ENCODE measurements at places on chromosomes 6 and 20.
A peak's percentile ranks its signal among the peaks of the same experiment; 100 is the strongest.

DNA sequence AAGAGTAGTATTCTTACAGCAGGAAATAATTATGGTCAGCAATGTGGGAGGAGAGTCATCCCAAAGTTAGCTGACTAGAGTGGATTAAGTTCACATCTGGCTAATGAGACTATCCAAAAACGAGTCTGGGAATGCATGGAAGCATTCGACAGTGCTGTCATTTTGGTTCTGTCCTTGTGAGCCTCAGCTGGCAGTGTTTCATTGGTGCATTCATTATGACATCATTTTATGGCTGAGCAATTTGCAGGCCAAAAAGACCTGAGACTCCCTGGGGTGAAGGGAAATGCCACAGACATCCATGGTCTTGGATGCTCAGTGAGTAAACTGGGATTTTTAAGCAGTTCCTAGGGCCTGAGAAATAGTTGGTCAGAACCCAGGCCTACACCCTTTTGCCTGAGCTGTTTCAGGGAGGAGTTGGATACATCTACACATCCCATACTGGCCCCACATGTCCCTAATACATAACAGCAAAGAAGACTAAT lies 196.4 kb upstream of the CCN2 start:
- DNase-seq: no peak

DNA sequence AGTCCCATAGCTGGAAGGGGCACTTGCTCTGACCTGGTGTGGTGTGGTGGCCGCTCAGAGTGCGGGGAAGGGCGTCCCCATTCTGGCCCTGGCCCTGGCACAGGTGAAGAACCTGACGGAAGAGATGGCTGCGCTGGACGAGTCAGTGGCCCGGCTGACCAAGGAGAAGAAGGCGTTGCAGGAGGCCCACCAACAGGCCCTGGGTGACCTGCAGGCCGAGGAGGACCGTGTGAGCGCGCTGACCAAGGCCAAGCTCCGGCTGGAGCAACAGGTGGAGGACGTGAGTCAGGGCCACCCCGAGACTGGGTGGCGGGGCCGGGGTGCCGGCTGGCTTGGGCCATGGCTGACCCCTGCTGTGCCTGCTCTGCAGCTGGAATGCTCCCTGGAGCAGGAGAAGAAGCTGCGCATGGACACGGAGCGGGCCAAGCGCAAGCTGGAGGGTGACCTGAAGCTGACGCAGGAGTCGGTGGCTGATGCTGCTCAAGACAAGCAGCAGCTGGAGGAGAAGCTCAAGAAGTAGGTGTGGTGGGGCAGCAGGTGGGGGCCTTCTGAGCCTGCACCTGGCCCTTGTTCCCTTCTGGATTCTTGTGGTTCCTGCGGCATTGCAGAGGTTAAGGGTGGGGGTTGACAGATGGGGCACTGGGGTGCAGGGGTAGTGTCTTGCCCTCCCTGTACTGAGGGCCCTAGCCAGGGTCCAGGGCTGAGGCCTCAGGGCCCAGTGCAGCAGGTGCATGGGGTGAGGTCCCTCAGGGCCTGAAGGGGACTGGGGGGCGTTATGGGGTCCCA lies 40.8 kb downstream of the MYH7B start:
- DNase-seq: no peak

- DNase-seq: no peak
These were observed 183.5 kb downstream of the GMDS start for GRCh38 chr6:2061880-2062279.

- DNase-seq: no peak
These were observed 105.1 kb downstream of the EDN3 start for GRCh38 chr20:59405226-59406200.

- no peak for DNase-seq
These were observed 113.6 kb upstream of the MAN1A1 start for GRCh38 chr6:119463081-119463626.

GRCh38 chr20:45223136-45223535 lies 2.0 kb downstream of the SEMG2 start:
- DNase-seq: no peak

DNA sequence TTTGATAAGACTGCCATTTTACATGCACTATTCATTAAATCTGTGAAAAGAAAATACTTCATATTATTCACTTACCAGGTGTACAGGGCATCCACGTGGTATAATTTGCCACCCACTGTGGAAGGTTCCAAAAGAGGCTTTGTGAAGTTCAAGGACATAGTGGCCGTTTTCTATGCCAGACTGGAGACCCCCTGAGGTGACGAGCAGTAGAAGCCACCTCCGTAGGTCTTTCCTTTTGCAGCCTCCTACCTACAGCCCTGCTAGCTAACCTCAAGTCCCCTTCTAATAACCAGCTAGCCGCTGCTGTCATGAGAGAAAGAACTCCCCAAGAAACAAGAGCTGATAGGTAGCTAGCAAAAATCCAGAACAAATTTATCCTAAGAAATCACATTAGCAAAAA lies 110.5 kb downstream of the ARHGAP18 start:
- DNase-seq: no peak

DNA sequence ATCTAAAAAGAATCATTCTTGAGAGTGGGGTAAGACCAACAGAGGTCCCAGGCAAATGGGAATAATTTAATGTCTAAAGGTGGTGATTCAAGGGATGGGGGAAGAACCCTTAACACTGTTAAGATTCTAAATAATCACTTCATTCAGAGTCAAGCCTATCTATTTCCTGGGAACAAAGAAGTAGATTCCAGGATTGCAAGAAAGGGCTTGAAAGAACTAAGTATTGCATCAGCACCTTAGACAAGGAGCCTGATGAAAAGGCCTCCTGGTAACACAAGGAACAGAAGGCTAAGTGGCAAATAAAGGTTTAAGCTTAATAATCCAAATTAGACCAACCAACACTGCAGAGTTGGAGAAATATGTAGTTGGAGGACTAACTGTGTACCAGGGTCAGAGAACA lies 620.7 kb upstream of the BTBD3 start:
- DNase-seq: no peak

DNA sequence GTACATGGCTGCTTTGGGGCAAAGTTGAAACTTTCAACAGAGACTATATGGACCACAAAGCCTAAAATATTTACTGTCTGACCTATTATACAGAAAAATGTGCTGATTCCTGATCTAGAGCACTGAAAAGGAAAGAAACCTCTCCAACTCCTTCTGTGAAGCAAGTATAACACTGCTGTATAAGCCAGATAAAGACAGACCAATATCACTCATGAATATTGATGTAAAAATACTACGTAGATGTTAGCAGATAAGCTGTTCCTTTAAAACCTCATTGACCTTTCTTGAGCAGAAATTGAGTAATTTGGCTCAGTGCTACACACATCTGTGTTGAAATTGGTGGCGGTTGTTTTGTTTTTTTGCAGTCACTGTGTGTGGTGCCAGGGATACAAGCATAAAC lies 69.9 kb upstream of the HDAC2 start:
- no peak for DNase-seq

DNA sequence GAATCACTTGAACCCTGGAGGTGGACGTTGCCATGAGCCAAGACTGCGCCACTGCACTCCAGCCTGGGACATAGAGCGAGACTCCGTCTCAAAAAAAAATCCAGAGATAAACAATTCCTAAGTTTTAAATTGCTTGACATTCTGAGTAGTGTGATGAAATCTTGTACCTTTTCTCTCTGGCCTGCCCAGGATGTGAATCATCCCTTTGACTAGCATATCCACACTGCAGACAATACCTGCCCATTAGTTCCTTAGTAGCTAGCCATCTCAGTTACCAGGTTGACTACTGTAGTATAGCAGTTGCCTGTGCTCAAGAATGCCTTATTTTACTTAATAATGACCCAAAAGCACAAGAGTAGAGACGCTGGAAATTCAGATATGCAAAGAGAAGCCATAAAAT lies 2.8 kb downstream of the ZFP57 start:
- DNase-seq: no peak

DNA sequence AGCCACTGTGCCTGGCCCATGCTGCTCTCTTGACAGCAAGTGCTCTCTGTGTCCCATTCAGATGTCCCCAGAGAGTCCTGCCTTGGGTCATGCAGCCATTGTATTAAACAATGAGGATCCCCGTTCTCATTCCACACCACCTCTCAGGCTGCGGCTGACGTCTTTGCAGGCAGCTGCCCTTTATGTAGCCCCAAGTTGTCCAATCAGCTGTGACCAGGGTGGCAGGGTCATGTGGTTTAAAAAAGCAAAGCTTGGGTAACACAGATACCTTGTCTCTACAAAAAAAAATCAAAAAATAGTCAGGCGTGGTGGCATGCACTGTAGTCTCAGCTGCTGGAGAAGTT lies 13.2 kb downstream of the GCNT2 start:
- DNase-seq: no peak

- no peak for DNase-seq
These were observed 11.2 kb upstream of the PSMF1 start for GRCh38 chr20:1107176-1107575.

DNA sequence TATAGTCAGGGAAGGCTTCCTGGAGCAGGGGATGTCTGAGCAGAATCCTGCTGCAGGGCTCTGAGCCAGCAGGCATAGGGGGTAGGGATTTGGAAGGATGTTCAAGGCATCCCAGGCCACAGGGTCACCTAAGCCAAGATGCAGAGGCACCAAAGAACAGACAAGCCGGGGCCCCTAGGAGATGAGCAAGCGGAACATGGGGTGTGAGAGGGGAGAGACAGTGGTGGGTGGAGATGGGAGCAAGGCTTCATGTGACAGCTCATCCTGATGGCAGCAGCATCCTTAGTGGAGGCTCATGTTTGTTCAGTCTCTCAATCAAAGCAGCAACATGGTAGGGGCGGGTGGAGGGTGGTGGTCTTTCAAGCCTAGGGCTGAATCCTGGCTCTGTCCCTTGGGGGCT lies 29.8 kb upstream of the TCP11 start:
- no peak for DNase-seq

DNA sequence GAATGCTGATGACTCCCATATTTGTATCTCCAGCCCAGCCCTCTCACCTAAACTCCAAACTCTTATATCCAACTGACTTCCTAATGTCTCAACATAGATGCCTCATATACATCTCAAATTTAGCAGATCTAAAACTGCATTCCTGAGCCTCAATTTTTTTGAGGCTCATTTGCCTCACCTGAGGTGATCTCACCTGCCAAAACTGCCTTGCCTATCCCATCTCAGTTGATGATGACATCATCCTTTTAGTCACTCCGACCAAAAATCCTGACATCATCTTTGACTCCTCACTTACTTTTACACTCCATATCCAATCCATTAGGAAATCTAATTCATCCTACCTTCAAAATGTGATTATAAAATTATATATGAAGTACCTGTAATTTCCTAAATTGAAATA lies 25.6 kb upstream of the SLPI start:
- no peak for DNase-seq

GRCh38 chr20:24895431-24895830 lies 53.6 kb upstream of the CST7 start:
- no peak for DNase-seq

DNA sequence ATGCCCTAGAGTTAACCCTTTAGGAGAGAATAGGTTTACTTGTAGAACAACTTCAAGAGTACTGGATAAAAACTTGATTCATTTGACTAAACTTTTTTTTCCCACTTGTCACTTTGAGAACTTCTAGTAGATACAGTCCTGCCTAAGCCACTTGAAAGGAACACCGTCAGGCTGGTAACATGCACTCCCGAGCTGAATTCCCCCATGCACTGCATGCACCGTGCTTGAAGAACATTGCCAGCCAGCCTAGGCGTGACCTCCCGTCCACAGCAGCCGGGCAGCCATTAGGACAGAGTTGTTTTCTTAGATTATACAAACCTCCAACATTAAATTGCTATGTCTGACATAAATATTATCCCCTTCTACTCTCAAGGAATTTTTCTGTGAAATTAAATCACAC lies 52.6 kb downstream of the SMLR1 start:
- no peak for DNase-seq

DNA sequence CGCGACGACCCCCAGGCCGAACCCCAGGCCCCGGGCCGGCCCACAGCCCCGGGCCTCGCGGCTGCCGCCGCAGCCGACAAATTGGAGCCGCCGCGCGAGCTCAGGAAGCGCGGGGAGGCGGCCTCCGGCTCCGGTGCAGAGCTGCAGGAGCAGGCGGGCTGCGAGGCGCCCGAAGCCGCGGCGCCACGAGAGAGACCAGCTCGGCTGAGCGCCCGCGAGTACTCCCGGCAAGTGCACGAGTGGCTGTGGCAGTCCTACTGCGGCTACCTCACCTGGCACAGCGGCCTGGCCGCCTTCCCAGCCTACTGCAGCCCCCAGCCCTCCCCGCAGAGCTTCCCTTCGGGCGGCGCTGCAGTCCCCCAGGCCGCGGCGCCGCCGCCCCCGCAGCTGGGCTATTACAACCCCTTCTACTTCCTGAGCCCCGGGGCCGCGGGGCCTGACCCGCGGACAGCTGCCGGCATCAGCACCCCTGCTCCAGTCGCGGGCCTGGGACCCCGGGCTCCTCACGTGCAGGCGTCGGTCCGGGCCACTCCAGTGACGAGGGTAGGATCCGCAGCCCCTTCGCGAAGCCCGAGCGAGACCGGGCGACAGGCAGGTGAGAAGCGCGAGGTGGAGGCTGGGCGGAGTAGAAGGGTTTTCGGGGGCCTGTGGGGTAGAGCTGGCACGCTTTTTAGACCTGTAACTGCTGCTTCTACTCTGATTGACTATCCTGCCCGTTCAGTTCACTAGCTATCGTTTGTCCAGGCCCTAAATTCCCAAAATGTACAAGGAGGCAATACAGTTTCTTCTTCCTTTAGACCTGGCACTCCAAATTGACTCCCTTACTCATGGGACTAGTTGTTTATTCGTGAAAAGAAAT lies 654 bp downstream of the FAM8A1 start:
- DNase-seq: peak; percentile 54

DNA sequence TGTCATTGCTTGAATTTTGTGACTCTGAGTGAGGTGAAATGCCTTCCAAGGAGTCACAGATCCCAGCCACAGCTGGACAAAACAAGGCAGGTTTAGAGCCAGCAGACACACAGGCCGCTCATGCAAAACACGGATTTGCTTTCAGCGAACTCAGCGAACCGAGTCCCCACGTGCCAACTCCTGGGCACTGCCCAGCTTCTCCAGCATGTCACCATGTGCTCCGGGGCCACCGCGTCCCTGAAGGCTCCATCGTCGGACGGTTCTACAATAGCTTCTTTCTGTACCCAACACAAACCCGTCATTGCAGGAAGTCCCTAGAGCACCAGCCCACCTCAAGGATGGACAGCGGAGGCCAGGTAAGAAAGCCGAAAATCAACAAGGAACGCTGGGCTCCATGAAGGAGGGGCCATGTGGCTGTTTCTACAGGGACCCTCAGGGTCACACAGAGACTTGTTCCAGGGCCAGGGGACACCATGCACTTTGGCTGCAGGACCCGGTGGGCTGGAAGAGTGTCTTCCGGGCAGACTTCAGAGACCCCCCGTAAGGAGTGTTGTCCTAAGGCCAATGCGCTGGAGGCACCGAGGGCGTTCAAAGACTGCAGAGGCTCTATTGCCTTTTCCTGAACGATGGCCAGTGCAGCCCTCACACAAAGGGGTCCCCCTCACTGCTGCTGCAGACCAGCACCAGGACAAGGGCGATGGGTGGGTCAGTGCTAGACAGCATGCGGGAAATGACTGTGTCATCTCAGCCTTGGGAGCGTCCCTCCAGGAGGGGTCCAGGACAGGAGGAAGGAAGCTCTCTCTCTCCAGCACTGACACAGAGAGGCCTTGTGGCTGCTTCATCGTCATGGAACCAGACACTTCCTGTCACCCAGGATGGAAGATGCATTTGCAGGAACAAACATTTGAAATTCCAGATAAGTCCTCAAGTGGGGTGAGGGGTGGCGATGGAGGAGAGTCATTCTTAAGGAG lies 19.8 kb downstream of the DACT2 start:
- DNase-seq: no peak
